ENCODE measurements at places on chromosomes 3 and 15.

DNA sequence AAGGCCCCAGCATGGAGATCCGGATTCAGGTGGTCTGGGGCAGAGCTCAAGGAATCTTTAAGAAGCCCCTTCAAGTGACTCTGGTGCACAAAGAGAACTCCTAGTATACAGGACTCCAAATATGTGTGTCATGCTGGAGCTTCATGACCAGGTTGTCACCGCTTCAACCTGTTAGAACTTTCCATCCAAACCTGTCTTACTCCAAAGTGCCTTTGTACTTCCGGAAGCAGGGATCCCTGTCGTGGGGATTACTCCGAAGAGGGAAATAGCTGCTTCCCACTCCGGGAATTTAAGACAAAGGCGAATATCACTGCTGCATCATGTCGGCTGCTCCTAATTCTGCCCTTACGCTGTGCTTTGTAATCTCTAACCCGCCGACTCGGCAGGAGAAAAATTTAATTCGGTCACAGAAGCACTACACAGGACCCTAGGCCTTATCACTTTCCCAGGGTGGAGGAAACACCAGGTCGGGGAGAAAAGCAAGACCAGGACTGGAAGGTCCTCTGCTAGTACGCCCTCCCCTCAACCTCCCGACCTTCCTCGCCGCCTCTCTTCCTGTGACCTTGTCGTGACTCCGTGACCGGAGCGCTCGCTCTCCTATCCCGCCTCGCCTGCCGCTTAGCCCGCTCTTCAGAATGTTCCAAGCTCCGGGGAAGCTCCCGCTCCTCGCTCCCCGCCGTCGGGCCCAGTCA, 730 bp downstream of the HIGD1A start:
- peak; percentile 31 for DNase-seq

- no peak for DNase-seq
Observed at GRCh38 chr3:56061279-56061626, 407.0 kb downstream of the ERC2 start.

- no peak for DNase-seq
Observed at GRCh38 chr15:86079508-86080266, at the start of gene AGBL1. Gene AGBL1, plus strand, starts transcription at chr15:86079871.

GRCh38 chr3:12287727-12288181, 1.1 kb upstream of the PPARG start:
- DNase-seq: no peak

DNA sequence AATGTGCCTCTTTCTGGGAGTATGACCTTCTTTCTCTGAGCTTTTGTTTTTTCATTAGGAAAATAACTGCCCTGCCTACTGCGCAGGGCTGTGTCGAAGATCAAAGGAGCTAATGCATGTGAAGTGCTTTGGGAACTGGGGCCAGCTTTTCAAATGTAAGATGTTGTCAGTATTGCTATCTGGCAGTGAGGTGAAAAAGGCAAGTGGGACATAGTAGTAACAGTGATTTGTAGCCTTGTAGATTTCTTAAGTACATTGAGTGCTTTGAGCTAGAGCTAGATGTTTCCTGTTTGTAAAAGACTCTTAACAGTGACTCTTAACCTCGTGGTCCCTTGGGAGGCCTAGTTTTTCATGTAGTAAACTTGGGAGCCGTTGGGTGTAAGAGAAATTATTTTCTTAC, 126.5 kb downstream of the ECT2 start:
- DNase-seq: no peak

DNA sequence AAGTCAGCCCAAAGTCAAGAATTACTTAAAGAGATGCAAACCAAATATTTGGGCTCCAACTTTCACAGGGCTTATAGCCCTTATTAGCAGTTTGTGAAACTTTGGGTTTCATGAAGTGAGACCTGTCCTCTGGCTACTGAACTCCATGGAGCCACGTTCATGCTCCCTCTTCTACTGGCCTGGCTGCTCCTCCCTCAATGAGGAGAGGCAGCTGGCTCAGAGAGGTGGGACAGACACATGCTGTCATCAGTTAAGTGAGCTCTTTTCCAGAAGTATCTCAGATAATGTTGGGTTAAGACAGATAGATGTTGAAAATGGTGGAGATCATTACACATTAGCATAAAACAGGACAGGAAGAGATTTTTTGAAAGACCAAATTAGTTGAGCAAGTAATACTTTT, 19.4 kb downstream of the MRPS25 start:
- DNase-seq: no peak

- no peak for DNase-seq
Observed at GRCh38 chr3:155741603-155742002, 3.3 kb downstream of the PLCH1 start.

GRCh38 chr15:67010898-67011616, 54.3 kb upstream of the SMAD3 start:
- DNase-seq: no peak

GRCh38 chr3:59774000-59774399, 724.2 kb upstream of the CFAP20DC start:
- no peak for DNase-seq

GRCh38 chr15:79643393-79643792, 211.3 kb downstream of the MINAR1 start:
- DNase-seq: no peak

DNA sequence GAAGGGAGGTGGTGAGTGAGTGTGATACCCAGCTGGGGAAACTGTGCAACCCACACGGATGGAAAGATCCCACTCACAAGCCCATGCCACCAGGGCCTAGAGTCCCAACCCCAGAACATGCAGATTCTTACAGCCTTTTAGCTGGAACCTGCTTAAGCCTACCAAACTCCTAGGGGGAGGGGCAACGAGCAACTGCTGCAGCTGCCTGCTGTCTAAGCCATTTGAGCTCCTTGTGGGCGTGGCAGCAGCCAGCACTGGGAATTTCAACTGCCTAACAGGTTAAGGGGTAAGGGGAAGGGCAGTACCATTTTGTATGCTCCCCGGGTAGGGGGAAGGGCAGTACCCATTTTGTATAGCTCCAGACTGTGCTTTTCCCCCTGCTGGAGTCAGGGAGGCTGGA, 673.2 kb upstream of the BCHE start:
- no peak for DNase-seq

- peak; percentile 64 for DNase-seq
Observed at GRCh38 chr15:41870689-41871081, 23.2 kb downstream of the SPTBN5 start.

DNA sequence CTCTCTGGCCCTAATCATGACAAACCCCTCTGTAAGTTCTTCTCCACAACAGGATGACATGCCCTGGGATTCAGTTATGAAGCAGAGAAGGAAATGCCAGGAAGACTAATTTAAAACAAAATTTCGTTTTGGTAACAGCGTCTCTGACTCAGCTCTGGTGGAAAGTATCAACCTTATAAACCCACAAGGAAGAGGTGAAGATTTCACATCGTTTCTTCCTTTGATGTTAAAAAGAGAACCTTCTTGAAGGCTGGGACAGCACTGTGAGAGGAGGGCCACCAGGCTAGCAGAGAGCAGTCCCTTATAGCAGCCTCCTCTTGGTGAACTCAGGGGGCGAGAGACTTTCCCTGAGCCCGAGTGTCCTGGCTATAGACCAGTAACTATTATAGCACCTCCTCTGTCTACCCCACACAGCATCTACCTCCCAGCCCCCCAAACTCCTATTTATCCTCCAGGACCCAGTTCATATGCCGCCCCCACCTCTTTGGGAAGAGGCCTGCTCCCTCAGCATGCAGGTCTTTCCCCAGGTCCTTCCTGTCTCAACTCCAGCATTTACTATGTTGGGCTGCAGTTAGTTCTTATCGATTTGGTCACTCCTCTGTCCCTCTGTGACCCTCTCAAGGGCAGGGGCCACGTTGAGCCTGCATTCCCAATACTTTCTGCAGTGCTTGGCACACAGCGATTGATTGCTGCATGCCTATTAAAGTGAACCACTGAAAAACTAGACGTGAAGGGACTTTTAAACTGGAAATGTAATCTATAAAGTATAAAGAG, 321.5 kb upstream of the ICE2 start:
- peak; percentile 46 for DNase-seq

DNA sequence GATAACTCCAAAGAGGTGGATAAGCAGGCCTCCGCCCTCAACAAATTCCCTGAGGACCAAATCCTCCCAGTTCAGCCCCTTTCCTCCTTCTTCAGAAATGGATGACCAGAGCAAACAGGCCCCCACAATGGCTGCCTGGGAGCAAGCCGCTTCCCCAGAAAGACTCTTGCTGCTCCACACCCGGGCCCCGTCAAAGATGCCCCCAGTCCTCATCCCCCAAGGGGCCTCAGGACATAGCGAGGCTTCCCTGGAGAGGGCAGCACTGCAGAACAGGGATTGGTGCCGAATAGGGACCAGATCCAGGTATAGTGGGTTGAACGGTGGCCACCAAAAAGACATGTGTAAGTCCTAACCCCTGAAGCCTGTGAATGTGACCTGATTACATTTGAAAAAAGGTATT, 502.3 kb downstream of the SHQ1 start:
- no peak for DNase-seq

- DNase-seq: no peak
Observed at GRCh38 chr3:57740027-57740426, 16.1 kb upstream of the SLMAP start.

Data from CD4-positive, alpha-beta T cell treated with Interleukin-17A for 1 hour (primary cell).